Stimulated activated CD8-positive, alpha-beta memory T cell treated with anti-CD3 and anti-CD28 coated beads, Interleukin-15, amount 100 ng/mL, for 4 hours (primary cell): ENCODE measurements at places on chromosomes 5 and 9.

- DNase-seq, result no peak
Measured at GRCh38 chr5:93359960-93360305, 221.1 kb downstream of the NR2F1-AS1 start.

- DNase-seq, result no peak
Measured at GRCh38 chr9:35789541-35789940, 1.9 kb upstream of the NPR2 start.

DNA sequence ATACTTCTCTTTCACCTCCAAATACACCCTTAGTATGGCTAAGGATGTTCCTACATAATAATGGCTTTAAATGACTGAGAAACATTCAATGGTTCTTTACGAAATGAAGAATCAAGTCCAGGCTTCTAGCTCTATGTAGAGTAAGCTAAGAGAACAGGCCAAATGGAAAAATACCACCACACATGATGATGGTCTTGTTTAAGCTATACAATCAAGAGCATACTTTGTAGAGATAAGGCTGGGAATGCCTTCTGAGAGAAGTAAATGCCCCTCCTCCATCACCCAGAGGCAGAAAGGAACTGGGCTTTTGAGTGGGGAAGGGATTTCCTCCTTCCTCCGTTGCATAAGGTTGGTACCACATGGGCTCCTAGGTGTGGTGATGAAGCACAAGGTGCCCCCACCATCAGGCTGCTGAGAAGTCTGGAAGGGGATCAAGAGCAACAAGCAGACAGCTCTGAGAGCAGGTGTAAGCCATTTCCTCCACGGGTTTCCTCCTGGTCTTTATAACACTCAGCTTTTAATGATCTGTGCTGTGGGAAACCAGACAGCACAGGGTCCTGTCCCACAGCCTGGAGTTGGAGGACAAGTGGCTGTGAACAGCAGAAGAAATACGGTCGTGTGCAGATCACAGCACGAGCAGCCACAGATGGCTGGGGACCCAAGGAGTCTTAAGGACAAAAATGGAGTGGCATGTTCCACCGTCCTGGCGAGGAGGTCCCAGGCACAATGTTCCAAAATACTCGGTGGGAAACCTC is 396.9 kb downstream of the CTNND2 start:
- DNase-seq, result no peak

DNA sequence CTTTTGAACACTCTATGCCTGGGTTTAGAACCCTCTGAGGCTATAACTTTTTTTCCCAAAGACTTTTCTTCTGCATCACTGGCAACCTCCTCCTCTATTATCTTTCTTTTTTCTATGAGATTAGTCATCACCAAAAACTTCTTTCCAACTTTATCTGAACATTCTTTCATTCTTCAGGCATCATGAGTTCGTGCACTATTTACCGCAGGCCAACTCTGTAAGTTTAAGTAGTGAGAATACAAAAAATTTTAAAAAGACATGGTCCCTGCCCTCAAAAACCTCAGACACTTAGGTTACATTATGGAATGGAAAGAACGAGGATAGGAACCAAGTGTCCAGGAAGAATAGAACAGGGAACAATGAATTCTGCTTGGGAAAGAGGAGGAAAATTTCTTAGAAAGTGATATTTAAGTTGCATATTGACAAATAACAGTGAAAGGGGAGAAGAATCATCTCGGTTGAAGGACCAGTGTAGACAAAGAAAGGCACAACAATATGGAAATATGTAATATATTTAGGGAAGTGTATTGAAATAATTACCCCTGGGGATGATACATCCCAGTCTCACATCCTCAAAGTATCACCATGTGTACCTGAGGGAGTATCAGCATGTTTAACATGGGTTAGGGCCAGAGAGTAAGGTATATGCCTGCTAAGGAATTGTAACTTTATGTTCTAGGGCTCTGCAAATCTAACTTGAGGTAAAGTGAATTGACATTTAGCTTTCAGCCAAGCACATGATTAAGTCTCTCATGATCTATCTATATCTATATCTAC is 196.5 kb upstream of the NREP start:
- DNase-seq, result no peak

DNA sequence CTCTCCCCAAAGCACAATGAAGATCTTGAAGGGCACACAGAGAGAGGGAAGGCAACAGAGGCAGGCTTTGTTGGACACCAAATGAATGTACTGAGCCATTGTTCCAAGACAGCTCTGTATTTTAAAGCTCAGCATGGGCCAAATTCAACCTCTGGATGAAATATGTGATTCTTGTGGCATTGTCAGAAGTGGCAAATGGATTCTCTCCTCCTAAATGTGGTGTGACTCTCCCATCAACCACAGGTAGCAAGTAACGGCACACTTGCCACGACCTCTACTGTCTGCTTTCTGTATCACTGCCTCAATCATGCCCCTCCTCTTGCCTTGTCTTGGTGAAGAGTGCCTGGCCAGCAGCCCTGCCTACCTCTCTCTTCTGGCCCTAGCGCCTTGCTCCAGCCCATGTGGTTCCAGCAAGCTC is 6.1 kb upstream of the MOB3B start:
- no peak for DNase-seq

DNA sequence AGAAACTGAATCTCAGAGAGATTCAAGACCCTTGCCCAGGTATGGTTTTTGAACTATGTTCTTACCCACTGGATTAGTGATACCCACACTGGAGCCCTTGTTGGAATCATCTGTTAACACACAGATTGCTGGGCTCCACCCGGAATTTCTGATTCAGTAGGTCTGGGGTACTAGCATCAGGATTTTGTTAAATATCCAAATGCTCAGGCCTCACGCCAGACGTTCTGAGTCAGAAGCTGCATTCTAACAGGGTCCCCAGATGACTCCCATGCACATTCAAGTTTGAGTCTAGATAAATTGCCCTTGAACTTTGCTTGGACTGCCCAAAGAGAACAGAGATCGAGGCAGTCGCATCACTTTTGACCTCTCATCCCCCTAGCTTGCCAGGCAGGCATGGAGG is 182.0 kb upstream of the WWC1 start:
- no peak for DNase-seq

DNA sequence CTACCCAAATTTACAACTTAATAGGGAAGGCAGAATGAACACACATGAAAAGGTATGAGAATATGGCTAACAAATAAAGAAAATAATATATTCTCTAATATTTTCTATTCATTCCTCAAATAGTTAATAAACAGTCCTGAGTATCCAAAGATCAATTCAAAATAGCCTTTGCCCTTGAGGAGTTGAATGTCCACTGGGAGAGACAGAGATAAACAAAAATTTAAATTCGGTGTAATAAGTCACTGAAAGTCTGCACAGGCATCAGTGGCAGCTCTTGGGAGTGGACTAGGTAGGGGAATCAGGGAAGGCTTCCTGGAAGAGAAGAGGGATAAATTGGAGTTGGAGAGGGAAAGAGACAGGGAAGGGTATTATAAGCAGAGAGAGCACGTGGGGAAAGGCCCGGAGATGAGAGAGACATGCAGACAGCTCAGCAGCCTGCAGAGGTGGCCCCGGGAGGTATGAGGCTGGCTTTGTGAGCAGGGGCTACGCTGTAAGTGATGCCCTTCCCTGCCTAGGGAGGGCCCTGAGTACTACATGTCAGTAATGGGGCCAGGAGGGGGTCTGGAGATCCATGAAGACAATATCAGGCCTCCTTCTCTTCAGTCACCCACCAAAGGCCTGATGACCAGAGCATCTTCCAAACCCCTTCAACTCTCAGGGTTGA is 137.1 kb downstream of the PDE8B start:
- no peak for DNase-seq

DNA sequence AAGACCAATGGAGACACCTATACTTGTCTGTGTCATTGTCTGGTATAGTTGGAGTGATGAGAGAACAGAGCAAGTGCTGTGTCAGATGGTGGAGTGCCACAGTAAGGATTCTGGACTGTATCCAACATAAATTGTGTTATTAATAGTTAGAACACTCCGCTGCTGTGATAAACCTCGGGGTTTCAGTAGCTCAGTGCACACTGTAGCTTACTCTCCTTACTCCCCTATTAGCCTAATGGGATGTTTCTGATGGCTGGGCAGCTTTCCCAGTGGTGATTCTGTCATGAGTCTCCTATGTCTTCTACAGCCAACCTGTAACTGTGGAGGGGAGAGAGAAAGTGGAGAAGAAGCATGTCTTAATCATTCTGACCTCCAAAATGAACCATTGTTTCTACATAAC is 127.6 kb upstream of the PTCH1 start:
- no peak for DNase-seq

GRCh38 chr5:138725818-138726416 is 27.3 kb upstream of the CTNNA1 start:
- no peak for DNase-seq

DNA sequence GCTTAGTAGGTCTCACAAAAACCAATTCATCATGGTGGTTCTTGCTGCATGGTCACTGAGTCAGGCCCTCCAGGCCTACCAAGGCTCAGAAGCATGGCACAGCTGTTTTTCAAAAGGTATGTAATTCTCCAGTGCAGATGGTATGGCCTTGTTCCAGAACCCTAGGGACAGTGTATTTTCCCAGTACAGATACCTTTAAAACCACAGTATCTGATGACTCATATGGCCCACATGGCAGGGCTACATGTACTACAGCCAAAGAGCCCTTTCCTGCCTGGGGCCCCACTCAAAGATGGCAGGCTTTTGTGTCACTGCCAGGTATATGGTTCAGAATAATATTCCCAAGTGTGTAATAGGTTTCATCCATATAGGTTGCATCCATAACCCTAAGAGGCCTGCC is 16.5 kb downstream of the CSF2 start:
- DNase-seq, result no peak

DNA sequence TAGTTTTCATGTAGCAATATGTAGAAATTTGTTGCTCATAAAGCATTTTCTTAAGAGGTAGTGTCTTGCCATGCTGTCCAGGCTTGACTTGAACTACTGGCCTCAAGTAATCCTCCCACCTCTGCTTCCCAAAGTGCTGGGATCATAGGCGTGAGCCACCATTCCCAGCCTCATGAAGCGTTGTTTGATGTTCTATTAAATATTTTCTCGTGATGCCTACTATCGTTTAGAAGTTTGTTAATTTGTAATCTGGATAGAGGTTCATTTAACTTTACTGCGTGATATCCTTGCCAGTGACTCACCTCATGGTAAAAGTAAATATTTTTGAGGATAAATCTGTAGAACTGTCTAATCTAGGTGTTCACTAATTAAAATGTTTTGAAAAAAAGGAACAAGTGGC is 82.6 kb downstream of the VCAN start:
- DNase-seq, result no peak

DNA sequence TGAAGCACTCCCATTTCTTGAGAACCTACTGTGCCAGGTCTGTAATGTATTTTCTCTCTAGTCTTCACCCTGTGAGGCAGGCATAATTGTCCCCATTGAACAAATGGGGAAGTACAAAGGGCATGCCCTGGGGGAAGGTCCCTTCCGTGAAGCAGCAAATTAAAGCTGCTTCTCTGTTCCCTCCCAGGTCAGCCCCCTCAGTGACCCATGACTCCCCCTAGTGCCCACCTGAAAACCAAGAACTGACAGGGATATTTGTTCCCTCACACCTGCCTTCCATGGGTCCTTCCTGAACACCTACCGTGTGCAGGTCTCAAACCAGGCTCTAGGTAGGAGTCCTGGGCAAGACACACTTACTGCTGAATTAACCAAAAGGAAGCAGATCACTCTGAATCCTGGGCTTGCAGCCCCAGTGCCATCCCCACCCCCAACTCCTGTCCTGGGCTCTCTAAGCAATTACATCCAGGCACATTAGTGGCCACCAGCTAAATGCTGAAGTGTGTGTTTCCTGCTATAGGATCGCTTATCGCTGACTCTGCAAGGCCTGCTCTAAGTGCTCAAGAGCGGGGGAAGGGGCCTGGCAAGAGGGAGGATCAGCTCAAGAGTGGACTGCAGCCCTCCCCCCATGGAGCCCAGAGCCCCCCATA is 254.8 kb downstream of the CDK5RAP2 start:
- no peak for DNase-seq

- DNase-seq, result no peak
Measured at GRCh38 chr5:44740660-44741059, 68.1 kb upstream of the MRPS30 start.

- no peak for DNase-seq
Measured at GRCh38 chr9:95757439-95757838, 118.1 kb upstream of the ERCC6L2 start.

DNA sequence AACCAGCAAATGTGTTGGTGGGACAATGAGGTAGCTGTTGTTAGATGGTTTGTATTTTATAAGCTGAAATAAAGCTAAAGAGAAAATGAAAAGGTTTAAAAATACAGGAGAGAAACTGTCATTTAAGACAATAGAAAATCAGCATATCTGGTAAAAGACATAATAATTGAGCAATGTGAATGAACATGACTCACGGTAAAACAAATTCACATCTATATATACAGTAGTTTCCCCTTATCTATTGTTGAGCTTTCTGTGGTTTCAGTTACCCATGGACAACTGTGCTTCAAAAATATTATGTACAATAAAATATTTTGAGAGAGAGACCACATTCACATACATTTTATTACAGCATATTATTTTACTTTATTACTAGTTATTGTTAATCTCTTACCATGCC is 1649.8 kb downstream of the EFNA5 start:
- no peak for DNase-seq

DNA sequence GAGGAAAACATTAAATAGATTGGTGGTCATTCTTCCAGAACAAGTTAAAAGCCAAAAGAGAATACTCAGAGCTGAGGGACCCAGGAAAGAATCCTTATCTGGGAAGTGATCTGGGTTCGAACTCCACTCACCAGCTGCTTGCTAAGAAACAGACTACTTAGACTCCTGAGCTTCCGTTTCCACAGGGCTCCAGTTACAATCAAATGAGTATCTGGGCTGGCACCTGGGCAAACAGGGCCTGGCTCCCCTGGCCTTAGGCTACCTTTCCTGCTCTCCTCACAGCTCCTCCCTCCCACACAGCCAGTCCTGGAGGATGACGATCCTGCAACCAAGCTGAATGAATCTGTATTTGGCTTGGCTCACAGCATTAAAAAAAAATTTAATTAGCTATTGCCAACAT is 2.5 kb downstream of the MAPK9 start:
- no peak for DNase-seq

- no peak for DNase-seq
Measured at GRCh38 chr5:95068289-95068910, 216.5 kb downstream of the MCTP1 start.

DNA sequence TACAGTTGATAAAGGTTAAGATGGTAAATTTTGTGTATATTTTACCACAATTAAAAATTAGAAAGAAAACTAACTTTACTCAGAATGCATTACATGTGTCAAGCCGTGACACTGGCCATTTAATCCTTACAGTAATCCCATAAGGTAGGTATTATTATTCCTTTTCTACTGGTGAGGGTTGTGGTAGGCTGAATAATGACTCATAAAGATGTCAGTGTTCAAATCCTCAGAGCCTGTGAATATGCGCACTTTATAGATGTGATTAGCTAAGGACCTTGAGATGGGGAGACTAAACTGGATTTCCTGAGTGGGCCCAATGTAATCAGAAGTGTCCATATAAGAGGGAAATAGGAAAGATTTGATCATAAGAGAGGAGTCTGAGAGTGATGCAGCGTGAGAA is 288.1 kb downstream of the TMEM167A start:
- DNase-seq, result no peak
